NCI-H1105 treated with DMSO at 0.1 percent for 48 hours (cell line): ENCODE measurements at places on chromosomes 7 and 10.

DNA sequence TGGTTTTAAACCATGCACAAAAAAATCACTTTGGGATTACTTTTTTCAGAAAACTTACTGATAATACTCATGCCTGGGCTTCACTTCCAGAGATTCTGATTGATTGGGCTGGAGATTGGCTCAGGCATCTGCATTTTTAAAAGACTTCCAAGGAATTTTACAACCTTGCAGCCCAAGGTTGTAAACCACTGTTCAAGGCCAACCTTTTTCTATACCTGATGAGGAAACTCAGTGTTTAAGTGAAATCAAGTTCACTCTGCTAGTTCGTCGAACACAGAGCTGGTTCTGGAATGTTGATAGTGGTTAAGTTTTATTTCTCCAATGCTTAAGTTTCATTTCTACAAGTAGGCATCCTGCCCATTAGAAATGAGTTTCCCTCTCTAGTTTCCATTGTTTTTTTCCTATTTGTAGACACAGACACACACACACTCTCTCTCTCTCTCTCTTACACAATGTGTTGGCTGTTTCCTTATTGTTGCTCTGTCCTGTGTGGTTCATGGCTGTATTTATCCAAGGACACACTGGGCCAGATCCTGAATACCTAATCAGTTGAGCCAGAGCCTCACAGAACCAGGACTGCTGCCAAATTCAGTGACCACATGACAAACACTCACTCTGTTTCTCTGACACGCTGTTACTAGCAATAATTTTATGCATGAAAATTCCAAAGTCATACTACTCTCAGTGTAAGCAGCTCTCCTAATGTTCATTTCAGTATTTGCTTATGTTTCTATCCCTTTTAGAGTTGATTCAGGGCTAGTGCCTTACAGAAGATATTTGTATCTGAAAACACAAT, 3.7 kb upstream of the IFIT1B start:
- no peak for DNase-seq

- no peak for DNase-seq
Measured at GRCh38 chr7:5394264-5395105, 29.1 kb downstream of the TNRC18 start.

DNA sequence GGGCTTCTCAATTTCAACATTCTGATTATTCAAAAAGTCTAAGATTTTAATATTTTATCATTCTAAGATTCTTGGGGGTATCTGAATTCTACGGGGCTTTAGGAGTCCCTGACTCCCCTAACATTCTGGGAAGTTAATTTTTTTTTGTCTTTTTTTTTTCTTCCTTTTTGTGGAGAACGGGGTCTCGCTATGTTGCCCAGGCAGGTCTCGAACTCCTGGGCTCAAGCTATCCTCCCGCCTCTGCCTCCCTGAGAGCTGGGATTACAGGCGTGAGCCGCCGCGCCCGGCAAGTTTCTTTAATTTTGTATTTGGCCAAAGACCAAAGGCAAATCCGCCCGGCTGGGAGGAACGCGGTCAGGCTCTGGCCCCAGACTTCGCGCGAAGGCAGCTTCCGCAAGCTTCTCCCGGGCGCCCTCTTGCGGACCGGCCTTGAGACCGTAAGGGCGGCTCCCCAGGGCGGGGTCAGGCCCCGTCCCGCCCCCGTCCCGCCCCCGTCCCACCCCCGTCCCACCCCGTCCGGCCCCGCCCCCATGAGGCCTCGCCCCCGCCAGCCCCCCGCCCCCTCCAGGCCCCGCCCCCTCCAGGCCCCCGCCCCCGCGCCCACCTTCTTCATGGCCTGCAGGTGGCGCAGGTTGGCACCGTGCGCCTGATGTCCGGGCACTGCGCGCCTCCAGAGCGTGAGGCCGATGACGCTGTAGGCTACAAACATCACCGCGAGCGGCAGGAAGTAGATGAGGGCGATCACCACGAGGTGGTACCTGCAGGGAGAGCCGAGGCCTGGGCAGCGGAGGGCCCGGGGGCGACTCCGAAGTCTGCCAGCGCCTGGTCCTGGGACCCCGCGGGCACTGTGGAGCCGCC, 8.2 kb downstream of the TACR2 start:
- peak; percentile 78 for DNase-seq

- no peak for DNase-seq
Measured at GRCh38 chr7:41732436-41732785, 29.5 kb upstream of the INHBA start.

DNA sequence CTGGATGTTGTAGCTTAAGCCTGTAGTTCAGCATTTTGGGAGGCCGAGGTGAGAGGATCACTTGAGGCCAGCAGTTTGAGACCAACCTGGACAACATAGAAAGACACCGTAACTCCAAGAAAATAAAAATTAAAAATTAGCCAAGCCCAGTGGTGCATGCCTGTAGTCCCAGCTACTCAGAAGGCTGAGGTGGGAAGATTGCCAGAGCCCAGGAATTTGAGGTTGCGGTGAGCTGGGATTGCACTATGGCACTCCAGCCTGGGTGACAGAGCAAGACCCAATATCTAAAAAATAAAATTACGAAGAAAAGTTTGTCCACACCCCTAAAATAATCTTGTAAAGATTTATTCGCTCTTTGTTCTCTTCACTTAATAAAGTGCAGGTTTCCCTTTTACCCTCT, 951.0 kb downstream of the TYW1 start:
- DNase-seq = no peak

DNA sequence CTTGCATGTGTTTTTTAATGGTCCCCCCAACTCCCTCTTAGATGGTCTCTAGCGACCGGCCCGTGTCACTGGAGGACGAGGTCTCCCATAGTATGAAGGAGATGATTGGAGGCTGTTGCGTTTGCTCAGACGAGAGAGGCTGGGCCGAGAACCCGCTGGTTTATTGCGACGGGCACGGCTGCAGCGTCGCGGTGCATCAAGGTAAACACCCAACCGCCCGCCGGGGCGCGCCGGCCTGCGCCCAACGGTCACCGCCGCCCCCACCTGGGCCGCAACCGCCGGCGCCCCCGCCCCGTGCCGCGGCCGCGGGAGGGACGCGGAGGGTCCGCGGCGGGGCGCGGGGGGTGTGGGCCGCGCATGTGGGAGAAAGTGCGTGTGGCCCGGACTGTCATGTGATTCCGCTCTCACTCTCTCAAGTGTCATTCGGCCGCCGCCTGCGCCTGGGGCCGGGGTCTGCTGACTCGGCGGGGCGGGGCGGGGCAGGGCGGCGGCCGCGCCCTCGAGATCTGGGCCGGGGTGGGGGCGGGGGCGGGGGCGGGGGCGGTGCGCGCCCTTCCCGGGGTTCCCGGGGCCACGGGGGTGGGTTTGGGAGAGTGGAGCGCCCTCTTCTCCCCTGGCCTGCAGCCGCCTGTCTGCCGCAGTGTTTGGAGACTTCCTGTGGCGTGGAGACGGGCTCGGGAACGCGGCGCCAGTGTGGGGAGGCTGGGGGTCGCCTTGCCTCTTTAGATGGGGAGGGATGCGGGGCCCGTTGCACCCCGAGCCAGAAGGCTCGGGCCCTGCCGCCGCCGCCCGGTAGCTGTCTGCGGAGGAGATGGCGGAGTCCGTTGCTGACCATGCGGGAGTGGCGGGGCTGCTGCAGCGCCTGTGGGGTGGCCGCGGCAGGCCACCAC, 817 bp downstream of the MLLT10 start:
- DNase-seq = peak; percentile 36

DNA sequence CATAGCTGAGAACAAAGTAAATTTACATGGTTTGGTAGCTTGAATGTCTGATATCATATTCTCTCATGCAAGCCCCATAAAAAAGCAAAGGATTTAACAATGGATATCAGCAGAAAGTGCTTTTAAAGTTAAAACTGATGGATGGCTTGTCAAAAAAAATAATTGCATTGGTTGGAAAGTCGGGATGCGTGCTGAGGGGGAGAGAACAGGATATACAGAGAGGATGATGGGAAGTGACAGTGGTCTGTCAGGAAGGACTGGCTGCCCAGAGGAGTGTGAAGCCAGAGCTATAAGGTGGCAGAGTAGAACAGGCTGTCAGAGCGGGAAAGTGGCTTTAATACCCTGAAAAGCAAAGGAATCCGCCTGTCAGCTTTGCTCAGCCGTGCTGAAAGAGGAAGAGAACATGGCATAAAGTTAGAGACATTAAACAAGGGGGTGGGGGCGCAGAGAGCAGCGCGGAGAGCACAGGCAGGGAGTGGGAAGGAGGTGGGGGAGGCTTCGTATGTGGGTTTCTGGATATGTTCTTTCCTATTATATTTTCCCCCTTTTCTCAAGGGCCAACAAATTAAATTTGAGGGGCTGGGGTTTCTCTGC, 493.0 kb downstream of the LRMDA start:
- no peak for DNase-seq

GRCh38 chr10:50286517-50286916, 35.2 kb upstream of the ASAH2 start:
- DNase-seq = no peak
